ENCODE measurements at places on chromosomes 11 and 22.

- peak; percentile 20 for DNase-seq
Measured at GRCh38 chr11:117834068-117834810, 9.7 kb upstream of the FXYD2 start.

GRCh38 chr11:46252373-46252914, 25.0 kb upstream of the CREB3L1 start:
- DNase-seq: no peak

DNA sequence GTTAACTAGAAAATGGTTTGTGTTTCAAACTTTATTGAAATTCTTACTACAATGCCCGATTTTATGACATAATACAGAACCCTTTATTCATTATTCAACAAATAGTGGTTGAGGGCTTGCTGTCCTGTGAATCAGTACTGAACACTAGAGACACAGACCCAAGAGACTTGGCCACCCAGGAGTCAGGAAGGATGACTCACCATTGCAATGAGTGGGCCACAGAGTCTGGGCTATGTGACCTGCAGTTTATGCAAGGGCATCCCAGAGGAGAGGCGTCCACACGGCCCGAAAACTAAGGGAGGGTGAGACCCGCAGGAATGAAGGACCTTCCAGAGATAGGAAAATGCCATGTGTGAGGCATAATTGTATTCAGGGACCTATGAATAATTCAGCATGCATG, 143.8 kb upstream of the DDI1 start:
- DNase-seq: no peak

DNA sequence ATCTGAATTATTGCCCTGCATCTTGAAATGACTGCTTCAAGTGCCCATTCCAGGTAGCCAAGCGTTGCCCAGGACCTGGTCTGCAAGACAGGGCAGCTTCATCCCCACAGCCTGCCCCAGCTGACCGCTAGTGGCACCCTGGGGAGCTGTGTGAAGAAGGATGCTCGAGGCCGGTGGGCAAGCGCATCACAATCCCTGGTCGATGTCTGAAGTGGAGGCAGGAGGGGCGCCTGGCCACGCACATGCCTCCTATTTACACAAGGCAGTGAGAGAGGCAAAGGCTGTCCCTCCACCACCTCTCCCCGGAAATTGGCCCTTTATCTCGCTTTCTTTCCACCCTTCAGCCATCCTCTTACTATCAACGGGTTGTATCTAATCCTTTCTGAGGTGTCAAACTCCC, 28.1 kb upstream of the PHF21A start:
- DNase-seq: no peak

- DNase-seq: no peak
Measured at GRCh38 chr22:49574205-49574880, 253.3 kb downstream of the BRD1 start.

DNA sequence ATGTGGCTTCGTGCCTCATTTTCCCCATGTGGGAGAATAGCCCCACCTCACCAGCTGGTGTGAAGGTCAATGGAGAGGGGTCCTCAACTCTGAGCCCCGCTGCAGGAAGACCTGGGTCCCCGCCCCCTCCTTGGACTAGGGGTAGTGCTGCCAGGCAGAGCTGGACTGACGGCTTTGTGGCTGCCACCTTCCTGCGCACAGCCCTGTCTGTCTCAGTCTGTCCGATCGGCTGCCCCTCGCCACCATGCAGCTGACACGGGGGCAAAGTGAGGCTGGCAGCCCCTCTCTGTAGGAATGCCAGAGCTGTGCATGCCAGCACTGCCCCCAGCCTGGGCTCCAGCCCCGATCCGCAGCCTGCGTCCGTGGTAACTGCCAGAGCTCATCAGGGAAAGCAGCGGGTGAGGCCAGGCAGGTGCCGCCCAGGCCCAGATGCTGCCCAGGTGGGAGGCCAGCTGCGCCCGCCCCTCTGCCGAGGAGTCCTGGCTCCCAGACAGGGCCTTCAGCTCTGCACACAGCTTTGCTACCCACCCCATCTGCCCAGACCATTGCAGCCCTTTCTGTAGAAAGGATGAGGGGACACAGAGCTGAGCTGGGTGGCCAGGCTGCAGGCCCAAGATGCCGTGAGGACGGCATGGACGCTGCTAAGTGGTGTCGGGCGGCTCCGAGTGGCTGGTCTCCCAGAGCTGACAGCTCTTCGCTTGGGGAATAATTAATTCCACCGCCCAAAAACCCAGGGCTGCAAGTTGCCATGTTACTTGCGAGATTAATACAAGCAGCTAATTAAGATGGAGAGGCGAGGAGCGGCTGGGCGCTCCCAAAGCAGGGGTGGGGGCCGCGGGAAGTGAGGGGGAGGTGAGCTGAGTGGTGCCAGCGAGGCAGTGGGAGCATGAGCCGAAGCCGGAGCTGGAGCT, 19.5 kb upstream of the FLRT1 start:
- no peak for DNase-seq

DNA sequence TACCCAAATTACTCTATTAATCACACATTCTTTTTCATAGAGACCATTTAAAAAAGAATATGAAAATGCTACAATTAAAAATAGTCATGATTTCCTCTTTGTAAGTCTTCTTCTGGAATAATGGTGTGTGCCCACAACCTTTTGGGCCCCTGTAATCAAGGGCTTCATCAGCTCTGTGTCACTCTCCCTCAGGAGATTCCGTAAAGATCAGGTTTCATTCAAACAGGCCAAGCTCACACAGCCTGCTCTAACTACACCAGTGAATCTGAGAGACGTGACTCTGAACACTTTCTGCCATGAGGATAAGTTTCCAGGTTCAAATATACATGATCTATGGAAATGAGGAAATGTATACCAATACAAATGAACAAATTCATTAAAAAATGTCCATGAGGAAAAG, 9.5 kb downstream of the DRICH1 start:
- no peak for DNase-seq

GRCh38 chr22:36936362-36937116, 23.1 kb downstream of the CSF2RB start:
- DNase-seq: no peak

- no peak for DNase-seq
Measured at GRCh38 chr11:119796363-119797060, 67.5 kb upstream of the NECTIN1 start.

DNA sequence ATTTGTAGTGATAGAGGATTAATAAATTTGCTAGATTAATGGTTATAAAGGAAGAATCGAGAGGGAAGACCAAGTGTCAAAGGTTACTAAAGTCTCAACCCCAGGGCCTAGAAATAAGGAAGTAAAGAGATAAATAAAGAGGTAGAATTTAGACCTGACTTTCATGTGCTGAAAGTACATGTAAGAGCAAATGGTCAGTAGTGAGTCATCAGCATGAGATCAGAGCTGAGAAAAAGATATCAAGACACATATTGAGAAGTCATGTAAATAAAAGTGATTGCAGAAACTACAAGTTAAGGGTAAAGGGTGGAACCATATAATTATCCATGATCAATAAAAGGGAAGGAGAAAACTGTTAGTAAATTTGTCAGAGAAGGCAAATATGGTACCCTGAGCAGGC, 1.4 kb upstream of the OR8B8 start:
- no peak for DNase-seq

GRCh38 chr11:14673824-14674405, 30.3 kb downstream of the PDE3B start:
- no peak for DNase-seq

DNA sequence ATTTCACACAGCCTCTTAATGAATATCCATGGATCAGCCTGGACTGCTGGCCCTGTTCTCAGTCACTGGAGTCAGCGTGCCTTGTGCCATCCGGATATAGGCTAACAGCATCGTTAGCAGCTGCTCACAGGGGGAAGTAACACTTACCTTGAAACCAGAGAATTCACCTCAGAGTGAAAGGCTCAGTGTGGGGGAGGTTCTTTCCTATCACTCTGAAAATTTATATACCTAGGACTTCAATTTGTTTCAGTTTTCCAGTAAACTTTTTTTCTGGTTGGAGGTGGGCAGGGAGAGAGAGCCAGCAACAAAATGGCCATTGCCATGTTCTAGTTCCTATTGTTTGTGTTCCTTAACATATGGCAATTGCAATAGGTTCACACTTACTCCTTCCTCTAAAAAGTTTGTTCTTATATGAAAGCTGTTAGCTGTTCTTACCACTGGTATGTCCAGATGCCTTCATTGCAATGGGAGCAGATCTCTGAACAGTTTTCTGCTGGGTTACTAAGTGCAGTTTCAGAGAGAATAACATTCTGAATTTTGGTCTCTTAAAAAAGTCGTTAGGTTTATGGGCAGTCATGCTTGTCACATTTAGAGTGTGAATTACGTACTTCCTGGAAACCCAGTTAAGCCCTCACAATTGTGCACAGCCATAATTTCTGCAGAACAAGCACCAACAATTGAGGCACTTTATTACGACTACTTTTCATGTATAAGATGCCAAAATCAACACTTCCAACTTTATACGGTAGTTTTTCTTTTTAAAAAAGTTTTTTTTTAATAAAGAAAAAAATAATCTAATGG, 247.6 kb downstream of the CADM1 start:
- no peak for DNase-seq

DNA sequence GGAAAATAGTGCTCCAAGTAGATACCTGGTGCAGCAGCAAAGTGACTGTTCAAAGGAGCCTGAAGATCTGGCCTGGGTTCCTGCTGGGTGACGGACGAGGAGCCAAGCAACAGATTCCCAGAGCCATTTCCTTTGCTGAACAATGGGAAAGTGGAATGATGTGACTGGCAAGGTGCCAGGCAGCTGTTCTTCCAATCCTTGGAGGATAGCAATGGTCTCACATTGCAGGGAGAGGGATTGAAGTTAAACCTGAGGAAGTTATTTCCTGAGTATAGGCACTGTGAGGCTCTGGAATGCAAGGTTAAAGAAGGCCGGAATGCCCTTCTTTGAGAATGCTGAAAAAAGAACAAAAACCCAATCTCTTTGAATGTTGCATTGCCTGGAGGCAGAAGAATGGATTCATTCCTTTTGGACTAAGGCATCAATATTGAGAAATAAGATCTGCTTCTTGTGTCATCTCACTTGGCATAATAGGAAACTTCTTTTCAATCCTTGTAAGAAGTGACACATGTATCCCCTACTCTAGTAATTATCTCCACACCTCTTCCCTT, 223.8 kb downstream of the BLID start:
- peak; percentile 82 for DNase-seq

- no peak for DNase-seq
Measured at GRCh38 chr11:75577207-75577606, 15.2 kb downstream of the SERPINH1 start.

DNA sequence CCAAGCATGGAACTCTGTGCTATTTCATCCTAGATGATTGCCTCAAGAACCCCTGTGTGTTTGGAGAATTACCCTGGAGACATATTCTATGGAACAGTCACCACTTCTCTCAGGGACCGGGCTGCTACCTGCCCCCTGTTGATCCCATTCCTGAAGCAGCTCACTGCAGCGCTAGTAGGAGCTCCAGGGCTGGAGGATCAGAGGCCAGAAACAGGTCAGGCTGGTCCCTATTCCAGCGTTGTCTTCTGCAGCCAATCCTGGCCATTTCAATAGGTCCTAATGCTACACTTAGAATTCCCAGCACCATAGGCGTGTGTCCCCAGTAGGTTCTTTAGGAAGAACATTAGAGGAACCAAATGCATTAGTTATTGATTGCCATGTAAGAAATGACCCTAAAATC, 48.9 kb downstream of the BTG4 start:
- DNase-seq: peak; percentile 6

DNA sequence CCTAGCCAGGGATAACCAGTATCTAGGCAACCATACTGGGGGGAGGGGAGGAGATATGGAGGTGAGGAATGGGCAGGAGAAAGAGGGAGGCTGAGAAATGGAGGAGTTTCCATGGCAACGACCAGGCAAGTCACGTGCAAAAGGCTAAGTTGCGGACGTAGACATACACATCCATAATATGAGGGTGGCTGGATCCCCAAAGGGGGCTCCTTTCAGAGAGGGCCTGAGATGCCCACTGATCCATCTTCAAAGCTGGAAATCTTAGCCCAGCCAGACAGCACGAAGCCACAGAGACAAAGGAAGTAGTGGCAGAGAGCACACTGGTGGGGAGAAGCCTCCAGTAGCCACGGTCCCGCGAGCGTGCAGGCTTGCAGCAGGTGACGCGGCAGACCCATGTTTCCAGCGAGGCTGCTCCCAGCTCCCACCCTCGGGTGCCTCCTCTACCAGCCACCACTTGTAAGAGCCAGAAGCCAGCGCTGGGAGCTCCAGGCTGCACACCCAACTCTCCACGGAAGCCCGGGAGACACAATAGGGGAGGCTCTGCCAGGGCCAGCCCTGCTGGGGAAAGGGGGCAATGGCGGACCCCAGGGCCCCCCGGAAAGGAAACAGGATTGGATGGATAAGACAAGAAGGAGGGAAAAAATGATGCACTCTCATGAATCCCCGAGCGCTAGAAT, 938 bp downstream of the FXYD6 start:
- peak; percentile 67 for DNase-seq

DNA sequence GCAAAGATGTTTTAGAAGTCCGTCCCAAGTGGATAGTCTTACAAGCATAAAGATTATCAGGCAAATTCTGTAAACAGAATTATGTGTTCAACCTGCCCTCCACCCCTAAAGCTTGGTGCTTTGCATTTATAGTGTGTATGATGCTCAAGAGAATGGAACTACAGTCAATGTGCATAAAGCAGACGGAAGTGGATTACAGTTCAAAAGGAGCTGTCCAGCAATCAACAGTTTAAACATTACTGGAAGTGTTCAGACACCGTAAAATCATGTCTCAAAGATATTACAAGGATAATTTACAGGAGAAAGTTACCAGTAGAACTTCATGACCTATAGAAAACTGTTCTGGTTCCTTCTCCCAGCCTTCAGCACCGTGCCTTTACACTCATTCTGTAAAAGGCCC, 1.0 kb downstream of the RIC3 start:
- DNase-seq: no peak

GRCh38 chr11:127133061-127133460, 132.5 kb upstream of the KIRREL3 start:
- no peak for DNase-seq

DNA sequence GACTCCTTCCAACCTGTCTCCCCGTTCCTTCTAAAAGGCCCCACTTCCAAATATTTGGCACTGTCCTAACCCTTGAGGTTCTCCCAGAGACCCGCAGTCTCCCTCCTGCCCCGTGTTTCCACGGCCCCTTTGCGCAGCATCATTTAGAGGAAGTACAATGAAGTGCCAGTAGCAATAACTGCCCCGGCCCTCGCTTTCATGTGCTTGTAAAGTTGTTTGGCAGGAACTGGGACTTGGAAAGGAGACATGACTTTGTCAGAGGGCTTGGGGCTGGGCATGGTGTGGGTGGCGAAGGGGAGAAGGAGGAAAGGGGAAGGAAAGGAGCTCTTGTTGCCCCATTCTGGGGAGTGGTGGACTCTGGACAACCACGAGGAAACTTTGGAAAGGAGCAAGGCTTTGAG, 2.6 kb downstream of the CD44 start:
- DNase-seq: no peak

- no peak for DNase-seq
Measured at GRCh38 chr11:118339281-118339961, 3.1 kb downstream of the CD3D start.

DNA sequence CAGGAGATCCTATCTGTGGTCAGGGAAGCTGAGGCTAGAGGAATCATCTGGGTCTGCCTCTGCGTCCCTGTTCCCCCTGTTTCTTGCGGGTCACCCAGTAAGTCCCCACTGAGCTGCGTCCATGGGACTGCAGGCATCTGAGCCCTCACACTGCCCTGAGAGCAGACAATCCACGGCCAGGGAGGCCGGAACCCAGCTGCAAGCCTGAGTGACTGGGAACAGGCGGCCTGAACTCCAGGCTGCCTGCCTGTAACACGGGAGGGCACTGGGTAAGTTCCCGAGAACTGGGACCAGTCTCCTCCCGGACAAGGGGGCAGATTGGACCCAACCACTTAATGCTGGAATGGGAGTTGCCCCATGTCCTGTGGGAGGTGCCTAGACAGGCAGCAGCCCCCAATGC, 727.4 kb downstream of the BRD1 start:
- no peak for DNase-seq

Measured in left forelimb (tissue), 1 donor.